ENCODE measurements at places on chromosomes 6 and 20. TPM values are rescaled to one million over a fixed set of nuclear protein-coding genes. Genes with fewer than 3 reads are reported as not detected.
A peak's percentile ranks its signal among the peaks of the same experiment; 100 is the strongest.

DNA sequence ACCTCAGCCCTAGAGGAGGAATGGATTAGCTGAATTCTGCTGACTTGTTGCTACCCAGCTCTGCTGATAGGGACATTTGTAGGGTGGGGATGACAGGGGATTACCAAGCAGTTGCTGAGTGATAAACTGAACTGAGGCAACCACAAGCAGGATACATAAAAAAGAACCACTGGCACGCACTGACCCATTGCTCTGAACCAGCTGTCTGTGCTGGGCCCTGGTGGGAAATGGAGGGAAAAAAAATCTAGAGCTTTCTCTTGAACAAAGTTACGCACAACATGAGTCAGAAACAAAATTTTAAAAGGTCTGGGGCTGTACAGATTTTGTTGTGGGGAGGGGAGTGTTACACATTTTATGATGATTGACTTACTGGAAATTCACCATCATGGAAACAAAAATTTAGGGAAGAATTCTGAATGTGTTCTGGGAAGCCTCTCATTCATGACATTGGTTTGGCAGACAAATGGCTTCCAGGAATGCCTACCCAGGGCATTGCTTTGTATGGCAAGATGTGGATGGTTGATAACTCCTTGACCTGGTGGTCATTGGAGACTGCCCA, 37.7 kb downstream of the FOXO3 start:
- no peak for DNase-seq

DNA sequence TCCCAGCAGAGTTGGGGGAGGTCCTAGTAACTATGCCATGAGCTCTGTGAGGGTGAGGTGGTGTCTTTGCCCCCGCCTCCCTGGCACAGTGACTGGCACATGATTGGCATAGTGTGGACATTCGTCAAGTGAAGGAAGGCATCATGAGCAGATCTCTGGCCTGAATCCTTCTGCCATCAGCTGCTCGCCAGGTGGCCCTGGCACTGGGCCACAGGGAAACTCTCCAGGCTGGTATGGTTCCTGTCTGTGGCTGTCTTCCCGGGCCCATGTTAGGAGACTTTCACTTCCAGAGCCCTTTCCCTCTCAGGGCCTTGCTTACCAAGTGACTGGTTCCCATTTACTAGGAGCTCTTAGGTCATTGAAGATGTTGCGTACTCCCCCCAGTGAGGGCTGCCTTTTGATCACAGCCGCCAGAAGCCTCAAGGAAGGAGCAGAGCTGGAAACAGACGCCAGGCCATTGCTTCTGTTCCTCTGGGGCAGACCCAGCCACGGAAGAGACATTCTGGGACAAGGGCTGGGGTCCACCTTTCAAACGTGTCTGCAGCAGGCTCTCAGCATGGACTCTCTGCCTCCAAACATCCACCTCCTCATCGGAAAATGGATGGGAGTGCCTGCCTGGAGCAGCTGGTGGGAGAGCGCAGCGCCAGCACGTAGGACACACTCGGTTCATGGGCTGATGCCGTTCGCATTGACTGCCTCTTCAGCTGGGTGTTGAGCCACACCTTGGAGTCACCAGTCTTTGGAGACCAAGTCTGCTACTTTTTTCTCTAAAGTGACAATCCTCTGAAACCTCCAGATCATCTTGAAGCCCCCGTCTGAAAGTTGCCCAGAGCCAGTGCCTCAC, 67.2 kb downstream of the PTPN1 start:
- DNase-seq: peak; percentile 67

DNA sequence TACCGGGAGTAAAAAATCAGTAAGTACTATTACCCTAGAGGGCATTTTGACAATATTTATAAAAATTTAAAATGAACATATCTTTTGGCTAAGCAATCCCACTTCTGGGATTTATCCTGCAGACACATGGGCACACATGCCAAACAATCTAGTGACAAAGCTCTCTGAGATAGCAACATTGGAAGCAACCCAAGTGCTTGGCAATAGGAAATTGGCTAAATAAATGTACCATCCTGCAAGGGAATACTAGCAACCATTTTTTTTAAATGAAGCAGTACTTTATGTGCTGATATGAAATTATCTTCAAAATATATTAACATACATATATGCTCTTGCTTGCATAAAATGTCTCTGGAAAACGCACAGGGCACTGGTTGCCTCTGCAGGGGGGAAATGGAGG, 133.8 kb downstream of the SNX5 start:
- DNase-seq: no peak

- no peak for DNase-seq
Measured at GRCh38 chr6:100906325-100906724, 25.2 kb upstream of the ASCC3 start.

DNA sequence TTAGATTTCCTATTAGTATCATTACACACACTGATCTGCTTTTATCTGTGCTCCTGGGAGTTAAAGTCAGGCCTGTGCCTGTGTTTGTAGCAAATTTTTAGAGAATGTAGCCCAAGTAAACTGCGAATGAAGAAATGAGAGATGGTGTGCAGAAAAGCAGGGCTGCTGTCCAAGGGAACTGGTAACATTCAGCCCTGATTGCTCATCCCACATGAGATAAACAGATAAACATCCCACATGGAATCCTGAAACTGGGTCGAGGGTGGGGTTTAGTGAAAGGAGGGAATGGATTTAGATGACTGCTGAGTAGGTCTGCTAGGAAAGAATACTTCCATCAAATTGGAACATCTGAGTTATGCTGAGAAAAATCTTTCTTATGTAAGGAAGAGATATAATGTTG, 69.1 kb downstream of the GRIK2 start:
- DNase-seq: no peak

GRCh38 chr6:5398530-5398929, 137.2 kb downstream of the FARS2 start:
- DNase-seq: no peak

- DNase-seq: no peak
Measured at GRCh38 chr6:104940893-104941728, 15.8 kb upstream of the LIN28B start.

VGLL2 gene
- total RNA-seq: not detected
